ENCODE measurements at places on chromosomes 7 and 10.

DNA sequence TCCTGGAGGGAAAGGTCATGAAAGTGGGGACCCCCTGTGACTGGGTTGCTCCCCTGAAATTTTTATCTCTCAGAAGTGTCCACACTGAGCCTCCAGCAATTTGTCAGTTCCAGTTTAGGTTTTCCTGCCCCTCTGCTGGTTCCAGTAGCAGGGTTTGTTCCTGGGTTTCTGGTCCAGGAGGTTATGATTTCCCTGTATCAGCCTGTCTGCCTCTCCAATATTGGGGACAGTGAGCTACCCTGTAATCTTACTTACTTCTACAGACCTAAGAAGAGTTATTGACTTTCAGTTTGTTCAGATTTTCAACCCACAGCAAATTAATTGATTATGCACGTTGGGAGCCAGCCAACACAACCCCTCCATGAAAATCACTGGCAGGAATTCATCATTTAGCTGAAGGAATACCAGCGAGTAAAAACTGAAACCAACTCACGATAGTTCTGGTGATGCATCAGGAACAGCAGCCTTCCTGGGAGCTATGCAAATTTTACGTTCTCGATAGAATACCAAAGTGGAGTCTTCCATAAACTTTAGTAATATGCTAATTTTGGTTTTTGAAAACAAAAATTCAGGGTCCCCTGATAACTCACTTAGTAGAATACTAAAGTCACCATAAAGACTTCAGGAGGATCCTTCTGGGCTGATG is 31.3 kb upstream of the IL15RA start:
- no peak for DNase-seq

- no peak for DNase-seq
These were observed 2.5 kb downstream of the TMEM178B start for GRCh38 chr7:141076377-141076776.

DNA sequence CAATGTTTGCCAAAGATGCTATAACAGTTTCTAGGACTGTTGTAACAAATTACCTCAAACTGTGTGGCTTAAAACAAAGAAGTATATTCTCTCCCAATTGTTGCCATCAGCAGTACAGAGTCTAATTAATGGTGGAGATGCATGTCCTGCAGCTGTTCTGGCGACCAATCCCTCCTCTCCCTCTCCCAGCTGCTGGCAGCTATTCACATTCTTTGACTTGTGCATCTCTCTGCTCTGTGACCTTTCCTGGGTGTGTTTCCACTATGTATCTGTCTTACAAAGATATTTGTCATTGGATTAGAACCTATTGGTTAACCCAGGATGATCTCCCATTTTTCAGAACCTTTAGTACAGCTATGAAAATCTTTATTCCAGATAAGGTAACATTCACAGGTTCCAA is 561.7 kb upstream of the POM121L12 start:
- no peak for DNase-seq

DNA sequence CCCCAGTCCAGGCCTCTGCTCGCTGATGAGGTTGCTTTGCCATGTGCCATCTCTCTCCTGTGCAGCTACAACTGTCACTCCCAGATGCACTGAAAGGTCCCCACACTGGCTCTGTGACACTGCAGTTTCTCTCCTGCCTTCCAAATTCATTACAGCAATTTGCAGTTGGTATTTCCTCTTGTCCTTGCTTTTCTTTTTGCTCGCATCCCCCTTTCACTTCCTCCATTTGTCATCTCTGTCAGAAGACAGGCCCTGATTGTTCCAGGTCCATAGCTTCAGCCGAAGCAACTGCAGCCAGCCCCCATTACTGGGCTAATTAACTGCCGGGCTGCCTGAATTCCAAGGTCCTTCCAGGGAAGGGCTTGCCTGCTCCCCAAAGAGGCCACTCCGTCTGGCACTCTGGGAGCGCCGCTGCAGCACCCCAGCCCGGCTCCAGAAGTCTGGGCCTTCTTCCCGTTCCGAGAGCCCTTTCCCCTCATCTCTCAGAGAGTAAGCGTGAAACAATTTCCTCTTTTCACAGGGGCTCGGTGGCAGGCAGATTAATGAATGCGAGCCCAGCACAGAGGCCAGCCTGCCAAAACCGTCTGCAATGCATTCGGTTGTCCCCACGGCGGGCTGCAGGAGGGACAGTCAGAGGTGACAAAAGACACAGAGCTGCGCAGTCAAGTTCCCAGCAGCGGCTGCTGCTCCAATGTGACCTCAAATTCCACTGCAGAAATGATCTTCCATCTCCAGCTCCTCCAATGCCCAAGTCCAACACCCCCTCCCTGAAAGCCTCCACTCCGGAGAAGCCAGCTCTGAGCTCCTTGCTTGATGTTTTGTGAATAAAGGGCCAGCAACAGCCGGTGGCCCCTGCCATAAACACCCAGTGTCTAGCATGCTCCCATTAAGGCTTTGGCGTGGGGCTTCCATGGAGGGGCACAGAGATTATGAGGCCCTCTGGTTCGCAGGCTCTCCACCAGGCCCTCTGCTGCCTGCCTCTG is 279.4 kb upstream of the HABP2 start:
- DNase-seq, result no peak

GRCh38 chr7:22723637-22724036 is 3.4 kb upstream of the IL6 start:
- DNase-seq, result no peak

DNA sequence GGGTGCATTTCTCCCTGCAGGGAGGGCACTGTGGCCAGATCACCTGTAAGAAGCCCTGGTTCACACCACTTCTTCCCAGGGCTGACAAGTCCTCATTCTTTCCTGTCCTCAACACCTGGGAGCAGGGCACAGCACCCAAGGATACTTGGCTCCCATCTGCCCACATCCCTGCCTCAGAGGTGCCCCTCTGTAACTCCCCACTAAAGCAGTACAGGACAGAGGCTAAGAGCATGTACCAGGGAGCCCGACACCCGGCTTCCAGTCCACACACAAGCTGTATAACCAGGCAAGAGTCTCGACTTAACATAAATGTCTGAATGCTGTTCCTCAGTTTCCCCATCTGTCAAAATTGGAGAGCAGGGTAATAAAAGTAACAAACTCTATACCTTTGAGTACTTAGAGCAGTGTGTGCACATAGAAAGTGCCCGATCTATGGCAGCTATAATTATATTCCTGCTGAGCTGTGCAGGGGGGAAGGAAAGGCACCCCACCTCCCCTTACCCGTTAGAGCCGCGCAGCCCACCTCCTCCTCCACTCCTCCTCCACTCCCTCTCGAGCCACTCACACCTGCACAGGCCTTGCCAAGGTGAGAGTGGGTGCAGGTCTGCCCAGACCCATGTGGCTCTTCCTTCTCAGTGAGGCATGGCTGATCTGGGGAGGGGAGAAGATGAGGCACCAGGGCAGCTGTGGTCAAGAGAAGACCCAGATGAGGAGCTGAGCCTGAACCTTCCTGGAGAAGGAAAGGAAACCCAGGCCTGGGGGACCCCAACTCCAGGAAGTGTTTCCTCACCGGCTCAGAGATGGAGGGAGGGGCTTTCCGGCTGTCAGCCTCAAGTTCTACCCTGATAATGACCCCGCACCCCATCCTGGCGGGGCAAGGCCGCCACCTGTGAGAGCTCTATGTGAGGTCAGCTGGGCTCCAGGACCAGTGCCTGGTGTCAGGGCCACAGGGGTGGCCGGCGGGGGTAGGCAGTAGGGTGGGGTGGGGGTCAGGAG is 22.6 kb downstream of the PODXL start:
- no peak for DNase-seq

DNA sequence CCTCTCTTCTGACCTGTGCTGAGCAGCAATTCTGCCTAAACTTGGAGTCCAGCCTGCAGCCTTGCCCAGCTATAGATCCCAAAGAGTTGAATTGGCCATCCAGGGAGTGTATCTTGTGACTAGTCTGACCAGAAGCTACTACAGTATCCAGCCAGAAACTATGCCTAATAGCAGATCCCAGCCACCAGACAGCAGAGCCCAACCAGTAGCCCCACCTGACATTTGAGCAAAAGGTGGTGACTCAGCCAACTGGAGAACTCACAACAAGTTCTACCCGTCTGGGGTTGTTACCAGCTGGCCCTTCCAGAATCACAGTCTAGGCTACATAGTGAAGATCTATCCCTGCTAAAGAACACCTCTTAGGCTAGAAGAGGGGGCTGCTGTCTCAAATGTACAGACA is 315.0 kb downstream of the CRPPA start:
- no peak for DNase-seq

- DNase-seq, result no peak
These were observed 105.4 kb upstream of the BET1 start for GRCh38 chr7:94109556-94109955.

DNA sequence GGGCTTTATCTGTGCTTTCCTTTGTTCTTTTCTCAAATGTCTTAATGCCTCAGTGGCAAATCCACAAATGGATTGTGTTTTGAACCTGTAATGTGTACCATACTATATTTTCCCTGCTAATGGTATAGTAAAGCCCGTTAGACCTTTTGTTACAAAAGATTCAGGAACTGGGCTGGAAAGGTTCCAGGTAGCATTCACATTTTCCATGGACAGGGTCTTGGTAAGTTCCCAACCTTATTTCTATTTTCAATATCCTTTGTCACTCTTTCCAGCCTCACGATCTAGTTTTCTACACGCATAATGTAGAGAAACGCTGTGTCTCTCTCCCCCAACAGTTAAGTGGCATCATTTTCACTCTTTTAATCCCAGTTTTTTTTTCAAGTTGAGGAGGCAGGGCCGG is 153.0 kb downstream of the PLCE1 start:
- DNase-seq, result no peak

GRCh38 chr7:21616796-21617436 is 74.1 kb downstream of the DNAH11 start:
- DNase-seq, result no peak

DNA sequence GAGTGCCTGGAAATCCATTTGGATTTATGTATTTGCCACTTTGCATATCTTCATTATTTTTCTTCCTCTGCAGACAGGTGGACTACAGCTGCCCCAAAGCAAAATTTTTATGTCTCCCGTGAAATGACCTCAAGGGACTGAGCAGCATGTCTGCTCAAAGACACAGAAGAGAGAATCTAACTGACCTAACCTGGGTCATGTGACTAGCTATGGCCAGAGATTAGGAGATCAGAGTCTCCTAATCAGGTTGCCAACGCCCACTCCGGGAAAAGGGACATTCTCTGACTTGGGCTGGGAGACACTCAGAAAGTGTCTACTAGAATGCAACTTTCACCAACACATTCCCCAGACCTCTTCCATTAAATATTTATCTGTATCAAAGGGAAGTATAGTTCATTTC is 2.5 kb upstream of the BAMBI start:
- DNase-seq, result no peak

All from activated T-helper 1 cell treated with anti-CD3 and anti-CD28 coated beads, Interleukin-2, amount 50 U/mL, for 16 hours (primary cell).